ENCODE measurements at places on chromosomes 7 and 10. TPM values are rescaled to one million over a fixed set of nuclear protein-coding genes. Genes with fewer than 3 reads are reported as not detected.

DNA sequence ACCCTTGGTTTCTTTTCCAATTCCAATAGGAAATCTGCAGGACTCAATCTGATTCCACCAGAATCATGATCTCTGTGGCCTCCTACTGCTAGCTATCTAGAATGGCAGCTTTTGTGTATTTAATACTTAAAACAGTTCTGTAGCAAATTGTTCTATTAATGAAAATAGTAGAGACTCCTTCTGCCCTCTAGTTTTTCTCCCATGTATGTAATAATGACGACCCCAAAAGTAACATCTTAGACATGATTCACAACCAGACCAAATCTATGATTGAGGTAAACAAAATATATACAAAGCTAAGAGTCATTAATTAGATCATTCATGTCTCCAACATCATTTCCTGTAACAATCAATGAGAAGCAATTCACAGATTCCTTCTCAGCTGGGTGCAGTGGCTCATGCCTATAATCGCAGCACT lies 259.1 kb upstream of the MKLN1 start:
- H3K4me3 ChIP-seq, result no peak overlapping the region
- peak overlapping the region; percentile 3 for H3K27ac ChIP-seq
- H3K27me3 ChIP-seq, result no peaks in the 10 kb centered on the region
- DNase-seq, result no peak

DNA sequence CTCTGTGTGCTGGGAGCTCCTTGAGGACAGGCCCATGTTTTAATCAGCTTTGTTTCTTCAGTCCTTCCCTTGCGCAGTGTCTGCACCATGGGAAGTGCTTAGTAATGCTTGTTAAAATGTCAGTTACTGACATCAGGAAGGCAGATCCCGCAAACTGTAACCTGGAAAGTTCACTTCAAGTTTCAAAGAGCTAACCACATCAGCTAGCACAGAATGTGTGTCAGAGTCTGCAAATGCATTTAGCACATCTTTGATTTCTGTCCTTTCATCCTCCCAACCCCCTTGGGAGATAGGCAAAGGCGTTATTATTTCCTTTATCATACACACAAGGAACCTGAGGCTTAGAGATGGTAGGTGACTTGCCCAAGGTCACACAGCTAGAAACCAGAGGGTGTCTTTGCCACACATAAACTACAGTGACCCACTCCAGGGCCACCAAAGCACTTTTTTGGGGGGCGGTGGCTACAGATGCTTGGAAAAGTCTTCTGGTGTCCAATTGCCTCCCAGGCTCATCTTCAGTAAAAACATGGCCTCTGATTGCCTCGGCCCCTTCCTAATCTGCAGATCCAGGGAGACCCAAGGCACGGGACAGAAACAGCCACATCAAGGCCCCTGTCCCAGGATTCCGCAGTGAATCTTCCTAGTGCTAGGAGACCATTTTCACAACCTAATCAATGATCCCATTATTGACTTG lies 116.2 kb upstream of the GPR26 start:
- H3K27me3 ChIP-seq, result 0 out of 3 replicates have a peak, but pooled peaks cover 9% of the 10 kb centered on the region
- H3K4me3 ChIP-seq, result no peak overlapping the region
- no peak for DNase-seq
- H3K4me1 ChIP-seq, result no peaks in the 10 kb centered on the region
- no peaks in the 10 kb centered on the region for H3K36me3 ChIP-seq

GRCh38 chr10:94279835-94280709 lies 82.7 kb downstream of the NOC3L start:
- H3K36me3 ChIP-seq, result no peaks in the 10 kb centered on the region
- H3K4me1 ChIP-seq, result no peaks in the 10 kb centered on the region
- no peak overlapping the region for H3K27ac ChIP-seq
- no peak overlapping the region for H3K4me3 ChIP-seq

- no peaks in the 10 kb centered on the region for H3K27me3 ChIP-seq
- H3K36me3 ChIP-seq, result peaks cover 15% of the 10 kb centered on the region
- H3K27ac ChIP-seq, result peak overlapping the region; percentile 48
- no peak overlapping the region for H3K4me3 ChIP-seq
Observed at GRCh38 chr10:119665901-119666708, 14.9 kb downstream of the BAG3 start.

GRCh38 chr7:4738711-4739527 lies 36.5 kb upstream of the AP5Z1 start:
- peaks cover 14% of the 10 kb centered on the region for H3K36me3 ChIP-seq
- DNase-seq, result peak; percentile 77
- H3K27me3 ChIP-seq, result no peaks in the 10 kb centered on the region
- peak overlapping the region; percentile 27 for H3K4me3 ChIP-seq

GRCh38 chr7:69177941-69178494 lies 420.3 kb upstream of the AUTS2 start:
- H3K4me1 ChIP-seq, result no peaks in the 10 kb centered on the region
- H3K36me3 ChIP-seq, result no peaks in the 10 kb centered on the region
- no peak overlapping the region for H3K27ac ChIP-seq
- no peak overlapping the region for H3K4me3 ChIP-seq
- no peaks in the 10 kb centered on the region for H3K27me3 ChIP-seq
- no peak for DNase-seq

DNA sequence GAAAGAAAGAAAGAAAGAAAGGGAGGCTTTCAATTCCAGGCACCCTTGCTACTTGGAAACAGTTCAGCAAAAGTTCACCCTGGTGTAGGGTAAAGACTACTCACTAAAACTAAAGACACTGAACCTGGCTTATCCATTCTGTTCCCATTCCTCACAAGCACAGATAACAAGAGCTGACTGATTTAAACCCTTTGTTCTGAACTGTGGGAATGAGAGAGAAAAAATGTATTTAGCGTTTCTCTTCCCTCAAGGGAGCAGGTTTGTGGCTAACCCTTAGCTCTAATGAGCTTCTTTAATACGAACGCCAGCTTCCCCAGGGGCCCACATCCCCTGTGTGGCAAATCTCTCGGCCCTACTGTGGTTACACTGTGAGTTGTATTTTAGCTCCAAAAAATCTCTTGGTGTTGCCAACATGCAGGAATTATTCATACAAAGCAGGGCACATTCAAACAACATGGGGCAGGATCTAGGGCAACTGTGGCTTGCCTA lies 23.3 kb downstream of the PRTFDC1 start:
- H3K36me3 ChIP-seq, result no peaks in the 10 kb centered on the region
- no peak overlapping the region for H3K27ac ChIP-seq
- DNase-seq, result no peak
- no peaks in the 10 kb centered on the region for H3K4me1 ChIP-seq
- H3K4me3 ChIP-seq, result no peak overlapping the region
- no peaks in the 10 kb centered on the region for H3K27me3 ChIP-seq

DNA sequence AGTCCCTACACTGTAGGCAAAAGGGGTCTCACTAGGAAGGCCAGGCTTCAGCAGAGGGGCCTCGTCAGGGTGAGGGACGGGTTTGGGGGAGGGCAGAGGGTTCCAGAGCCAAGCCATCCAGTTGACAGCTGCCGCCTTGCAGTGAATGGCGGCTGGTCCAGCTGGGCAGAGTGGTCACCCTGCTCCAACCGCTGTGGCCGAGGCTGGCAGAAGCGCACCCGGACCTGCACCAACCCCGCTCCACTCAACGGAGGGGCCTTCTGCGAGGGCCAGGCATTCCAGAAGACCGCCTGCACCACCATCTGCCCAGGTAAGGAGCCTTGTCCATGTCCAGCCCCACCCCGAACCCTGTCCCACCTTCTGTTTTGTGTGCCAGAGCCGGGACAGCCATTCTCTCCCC lies 31.6 kb upstream of the SLC29A3 start:
- H3K27ac ChIP-seq, result no peak overlapping the region
- no peak for DNase-seq
- no peaks in the 10 kb centered on the region for H3K36me3 ChIP-seq
- peaks cover 16% of the 10 kb centered on the region for H3K4me1 ChIP-seq
- H3K27me3 ChIP-seq, result no peaks in the 10 kb centered on the region
- H3K4me3 ChIP-seq, result no peak overlapping the region

- no peak overlapping the region for H3K27ac ChIP-seq
- H3K4me3 ChIP-seq, result no peak overlapping the region
- H3K27me3 ChIP-seq, result no peaks in the 10 kb centered on the region
- H3K36me3 ChIP-seq, result no peaks in the 10 kb centered on the region
- DNase-seq, result no peak
- H3K4me1 ChIP-seq, result no peaks in the 10 kb centered on the region
Observed at GRCh38 chr7:84207615-84208014, 13.0 kb upstream of the SEMA3A start.

DNA sequence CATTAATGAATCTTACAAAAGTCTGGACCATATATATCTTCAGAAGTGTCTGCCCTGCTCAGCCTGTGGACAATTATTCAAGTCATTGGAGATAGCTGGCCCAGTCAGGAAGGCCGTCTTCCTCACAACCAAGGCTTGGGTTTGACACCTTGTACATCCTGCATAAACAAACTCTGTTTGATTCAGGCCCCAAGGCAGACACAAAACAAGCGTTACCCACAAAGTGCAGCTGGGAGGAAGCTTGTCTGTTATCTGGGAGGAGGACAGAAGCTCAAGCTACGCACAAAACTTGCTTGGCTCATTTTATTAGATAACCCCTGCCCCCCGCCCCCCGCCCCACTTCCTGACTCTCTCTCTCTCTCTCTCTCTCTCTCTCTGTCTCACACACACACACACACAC lies 166.9 kb upstream of the WDR11 start:
- no peak overlapping the region for H3K27ac ChIP-seq
- no peaks in the 10 kb centered on the region for H3K4me1 ChIP-seq
- H3K4me3 ChIP-seq, result no peak overlapping the region
- no peak for DNase-seq
- H3K36me3 ChIP-seq, result no peaks in the 10 kb centered on the region

DNA sequence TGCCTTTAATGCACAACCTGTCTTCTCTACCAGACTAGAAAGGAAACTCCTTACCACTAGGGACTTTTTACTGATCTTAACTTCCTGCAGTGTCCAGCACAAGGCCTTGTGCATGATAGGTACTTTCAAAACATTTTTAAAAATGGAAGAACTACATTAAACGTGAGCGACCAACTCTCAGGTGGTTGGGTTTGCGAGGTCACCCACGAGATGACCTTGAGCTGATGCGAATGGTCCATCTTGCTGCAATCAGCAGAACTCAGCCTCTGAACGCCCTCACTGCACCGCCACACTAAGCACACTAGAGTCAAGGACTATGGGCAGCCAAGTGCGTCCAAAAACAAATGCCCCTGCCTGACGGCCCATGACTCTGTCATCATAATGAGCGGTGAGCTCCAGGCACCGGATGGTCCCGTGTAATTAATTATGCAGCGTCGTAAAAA lies 34.9 kb upstream of the PTF1A start:
- no peaks in the 10 kb centered on the region for H3K36me3 ChIP-seq
- no peak overlapping the region for H3K4me3 ChIP-seq
- H3K4me1 ChIP-seq, result peaks cover 10% of the 10 kb centered on the region
- peaks cover 2% of the 10 kb centered on the region for H3K27me3 ChIP-seq
- no peak overlapping the region for H3K27ac ChIP-seq
- no peak for DNase-seq

GRCh38 chr7:40733578-40733977 lies 598.8 kb downstream of the SUGCT start:
- H3K36me3 ChIP-seq, result no peaks in the 10 kb centered on the region
- H3K27ac ChIP-seq, result peak overlapping the region; percentile 17
- H3K4me1 ChIP-seq, result peaks cover 19% of the 10 kb centered on the region
- peak; percentile 66 for DNase-seq

DNA sequence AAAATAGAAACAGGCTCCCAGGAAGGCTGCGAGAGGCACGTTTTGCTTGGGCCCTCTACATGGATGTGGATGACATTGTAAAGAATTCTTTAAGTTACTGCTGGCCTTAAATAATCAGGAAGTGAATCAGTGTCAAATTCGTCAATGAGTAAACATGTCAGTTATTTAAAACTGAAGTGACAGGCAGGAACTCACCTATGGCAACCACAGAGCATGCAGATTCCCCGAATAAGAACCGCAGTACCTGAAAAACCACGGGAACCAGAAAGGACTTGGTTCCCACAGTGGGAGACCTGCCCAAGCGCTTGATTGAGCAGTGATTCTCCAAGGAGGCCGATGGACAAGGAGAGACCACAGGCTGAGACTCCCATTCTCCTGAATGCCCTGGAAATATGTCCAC lies 351.2 kb upstream of the AKR1E2 start:
- no peaks in the 10 kb centered on the region for H3K36me3 ChIP-seq
- no peak for DNase-seq
- H3K4me1 ChIP-seq, result no peaks in the 10 kb centered on the region
- H3K27me3 ChIP-seq, result peaks cover 7% of the 10 kb centered on the region
- no peak overlapping the region for H3K27ac ChIP-seq

- no peak overlapping the region for H3K27ac ChIP-seq
- peaks cover 56% of the 10 kb centered on the region for H3K27me3 ChIP-seq
- no peak for DNase-seq
- peaks cover 8% of the 10 kb centered on the region for H3K4me1 ChIP-seq
- no peaks in the 10 kb centered on the region for H3K36me3 ChIP-seq
- no peak overlapping the region for H3K4me3 ChIP-seq
Observed at GRCh38 chr7:157469181-157470016, 132.6 kb downstream of the DNAJB6 start.

DNA sequence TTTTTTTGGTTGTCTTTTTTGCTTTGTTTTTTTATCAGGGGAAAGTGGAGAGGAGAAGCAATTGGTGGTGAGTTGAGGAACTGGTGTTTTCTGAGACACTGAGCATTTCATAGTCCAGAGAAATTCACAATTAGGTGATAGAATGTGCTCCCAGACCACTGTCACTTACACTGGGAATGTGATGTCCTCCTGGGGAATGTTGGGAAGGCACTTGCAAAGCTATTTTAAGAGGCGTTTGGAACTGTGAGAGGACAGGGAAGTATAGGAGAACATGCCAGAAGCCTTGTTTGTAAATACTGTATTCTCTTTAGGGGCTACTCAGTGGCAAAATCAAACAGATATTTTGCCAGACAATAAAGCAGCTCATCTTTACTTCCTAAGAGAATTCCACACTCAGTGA lies 16.0 kb downstream of the CHRM2 start:
- H3K27me3 ChIP-seq, result no peaks in the 10 kb centered on the region
- no peak overlapping the region for H3K27ac ChIP-seq
- no peaks in the 10 kb centered on the region for H3K36me3 ChIP-seq
- no peak for DNase-seq

DNA sequence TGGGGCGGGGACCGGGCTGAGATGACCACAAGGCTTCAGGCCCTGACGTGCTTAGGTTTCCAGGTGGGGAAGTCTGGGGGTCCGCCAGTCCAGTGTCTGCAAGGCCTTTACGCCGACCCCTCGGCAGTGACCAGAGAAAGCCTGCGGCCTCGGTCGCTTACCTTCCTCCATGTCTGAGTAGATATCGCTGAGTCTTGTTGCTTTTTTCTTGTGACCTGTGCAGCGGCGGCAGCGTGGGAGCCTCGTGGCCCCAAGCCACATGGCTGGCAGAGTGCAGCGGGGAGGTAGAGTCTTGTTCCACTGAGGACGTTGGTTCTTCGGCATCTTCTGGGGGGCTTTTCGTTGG lies 329 bp downstream of the NOLC1 start:
- H3K4me1 ChIP-seq, result peaks cover 35% of the 10 kb centered on the region
- H3K4me3 ChIP-seq, result peak overlapping the region; percentile 97
- no peak for DNase-seq
- H3K27ac ChIP-seq, result peak overlapping the region; percentile 87
- H3K27me3 ChIP-seq, result no peaks in the 10 kb centered on the region

Gene ZNF107
- total RNA-seq, result 9.4 TPM

Gene CAMK2G
- total RNA-seq, result 13.0 TPM

Gene CHAT
- not detected for total RNA-seq

Gene CPA2
- total RNA-seq, result not detected

Gene LLCFC1
- total RNA-seq, result not detected
